ENCODE measurements at places on chromosomes 3 and 15.
A peak's percentile ranks its signal among the peaks of the same experiment; 100 is the strongest.

- no peak for DNase-seq
These were observed 17.0 kb downstream of the NISCH start for GRCh38 chr3:52472239-52473000.

- DNase-seq: no peak
These were observed 191.4 kb downstream of the LRTM1 start for GRCh38 chr3:54736459-54736858.

DNA sequence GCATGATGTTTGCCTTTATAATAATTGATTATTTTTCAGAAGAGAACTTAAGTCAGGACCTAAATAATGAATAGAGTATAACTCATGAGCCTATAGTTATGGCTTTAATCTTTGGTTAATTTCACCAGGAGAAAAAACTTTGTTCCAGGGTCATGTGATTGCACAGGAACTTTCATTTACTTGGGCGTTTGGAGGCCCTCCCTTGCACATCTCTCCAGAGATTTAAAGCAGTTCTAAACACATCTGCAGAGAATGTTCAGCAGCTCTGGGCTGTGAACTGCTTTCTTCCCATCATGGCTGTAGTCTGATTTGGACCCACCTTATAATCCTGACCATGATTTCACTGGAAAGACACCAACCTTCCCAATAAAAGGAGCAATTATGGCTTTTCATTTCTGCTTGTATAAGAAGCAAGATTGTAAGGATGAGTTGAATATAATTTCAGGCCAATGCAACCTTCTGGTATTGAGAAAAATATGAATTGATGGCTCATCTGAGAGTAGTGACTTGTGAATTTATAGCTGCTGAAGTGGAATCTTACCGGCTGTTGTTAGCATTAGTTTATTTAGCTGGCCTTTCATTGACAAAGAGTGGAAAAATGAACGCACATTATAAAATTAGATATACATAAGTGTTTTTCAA is 80.9 kb upstream of the PRTG start:
- no peak for DNase-seq

GRCh38 chr3:124669470-124669869 is 60.8 kb upstream of the UMPS start:
- no peak for DNase-seq

- peak; percentile 38 for DNase-seq
These were observed 503.4 kb upstream of the NECTIN3 start for GRCh38 chr3:110568246-110568645.

DNA sequence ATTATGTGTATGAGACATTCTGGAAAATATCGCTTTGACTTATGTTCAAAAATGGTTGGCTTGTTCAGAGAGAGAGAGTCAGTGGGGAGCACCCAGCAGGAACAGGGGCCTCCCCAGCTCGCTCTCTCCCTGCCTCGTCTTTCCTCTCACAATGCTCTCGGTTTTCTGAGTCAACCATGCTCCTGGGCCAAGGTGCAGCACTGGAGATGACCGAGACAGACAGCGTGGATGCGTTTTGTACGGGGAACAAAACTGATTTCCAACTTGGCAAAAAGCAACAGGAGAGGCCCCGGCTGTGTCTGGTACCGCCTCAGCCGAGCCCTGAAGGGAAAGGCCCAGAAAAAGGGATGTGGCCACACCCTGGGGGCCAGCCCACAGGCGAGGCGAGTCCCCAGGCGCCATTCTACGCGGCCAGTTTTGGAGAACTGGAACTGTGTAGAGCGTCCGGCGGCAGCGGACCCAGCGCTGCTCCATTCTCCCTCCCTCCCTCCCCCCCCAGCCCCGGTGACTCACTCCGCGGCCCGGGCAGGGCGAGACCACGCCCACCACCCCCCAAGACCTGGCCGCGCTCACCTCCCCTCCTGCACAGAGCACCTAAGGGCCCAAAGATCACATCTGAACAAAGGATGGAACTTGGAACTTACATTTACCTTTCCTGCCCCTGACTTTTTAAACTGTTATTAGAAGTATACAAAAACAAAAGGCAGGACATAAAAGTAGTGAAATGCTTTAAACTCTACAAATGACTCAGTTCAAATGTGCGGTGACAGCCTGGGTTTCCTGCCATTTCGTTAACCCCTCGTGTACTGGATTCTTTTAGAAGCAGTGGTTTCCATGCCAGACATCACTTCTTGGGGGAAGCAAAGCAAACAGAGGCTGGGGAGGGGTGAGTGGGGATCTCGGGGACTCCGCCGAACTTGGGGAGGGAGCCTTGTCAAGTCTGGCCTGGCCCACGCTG is 12.7 kb downstream of the ATP10A start:
- DNase-seq: peak; percentile 94

GRCh38 chr3:196180346-196180745 is 30.9 kb downstream of the ZDHHC19 start:
- DNase-seq: no peak

Data from urothelium cell line (cell line).